Glomerular endothelial cell (primary cell): ENCODE measurements at places on chromosomes 12 and 14. TPM values are rescaled to one million over a fixed set of nuclear protein-coding genes. Genes with fewer than 3 reads are reported as not detected.

- no peak for DNase-seq
Observed at GRCh38 chr12:42217656-42218055, 20.4 kb downstream of the YAF2 start.

DNA sequence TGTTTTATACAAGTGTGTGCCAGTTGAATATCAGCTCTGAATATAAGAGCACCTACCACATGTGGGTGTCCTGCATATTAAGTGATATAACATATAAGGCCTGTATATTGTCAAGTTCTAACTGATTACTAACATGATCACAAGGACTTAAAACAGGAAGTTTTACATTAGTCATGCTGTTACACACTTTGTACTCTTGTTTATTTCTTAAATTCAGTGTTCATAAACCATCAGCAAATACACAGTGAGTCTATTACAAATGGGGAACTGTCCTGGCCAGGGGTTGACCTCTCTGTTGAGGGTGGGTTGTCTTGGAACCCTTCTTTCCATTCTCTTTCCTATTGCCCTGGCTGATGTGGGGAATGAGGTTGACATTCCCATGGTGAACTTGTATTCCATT lies 19.1 kb downstream of the HELB start:
- DNase-seq: no peak

- no peak for DNase-seq
Observed at GRCh38 chr12:132014915-132015280, 65.2 kb downstream of the EP400 start.

DNA sequence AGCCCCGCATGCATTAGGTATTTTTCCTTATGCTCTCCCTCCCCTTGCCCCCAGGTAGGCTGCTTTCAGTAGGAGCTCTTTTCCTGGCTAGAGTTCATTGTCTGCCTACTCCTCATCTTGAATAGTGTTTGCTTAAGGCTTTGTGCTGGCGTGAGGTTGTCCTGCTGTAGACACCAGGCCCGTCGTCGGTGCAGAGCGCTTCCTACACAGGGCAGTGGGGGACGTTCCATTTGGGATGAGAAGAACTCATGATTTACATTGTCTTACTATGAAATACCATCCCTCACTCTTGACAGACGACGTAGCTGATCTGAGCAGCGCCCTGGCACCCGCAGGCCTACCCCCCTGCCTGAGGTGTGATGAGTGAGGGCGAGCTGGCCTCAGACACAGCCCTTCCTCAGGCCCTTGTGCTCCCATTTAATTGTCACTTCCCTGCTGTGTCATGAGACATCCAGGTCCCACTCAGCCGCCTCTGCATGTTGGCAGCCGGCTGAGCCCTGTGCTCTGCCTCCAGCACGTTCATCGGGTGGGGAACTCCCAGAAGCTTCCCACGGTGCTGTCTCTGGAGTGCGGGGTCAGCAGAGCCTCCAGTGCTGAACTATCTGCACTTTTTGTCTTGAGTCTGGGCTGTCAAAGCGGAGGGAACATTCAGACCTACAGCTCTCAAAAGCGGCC lies 76.0 kb downstream of the WDR20 start:
- no peak for DNase-seq

DNA sequence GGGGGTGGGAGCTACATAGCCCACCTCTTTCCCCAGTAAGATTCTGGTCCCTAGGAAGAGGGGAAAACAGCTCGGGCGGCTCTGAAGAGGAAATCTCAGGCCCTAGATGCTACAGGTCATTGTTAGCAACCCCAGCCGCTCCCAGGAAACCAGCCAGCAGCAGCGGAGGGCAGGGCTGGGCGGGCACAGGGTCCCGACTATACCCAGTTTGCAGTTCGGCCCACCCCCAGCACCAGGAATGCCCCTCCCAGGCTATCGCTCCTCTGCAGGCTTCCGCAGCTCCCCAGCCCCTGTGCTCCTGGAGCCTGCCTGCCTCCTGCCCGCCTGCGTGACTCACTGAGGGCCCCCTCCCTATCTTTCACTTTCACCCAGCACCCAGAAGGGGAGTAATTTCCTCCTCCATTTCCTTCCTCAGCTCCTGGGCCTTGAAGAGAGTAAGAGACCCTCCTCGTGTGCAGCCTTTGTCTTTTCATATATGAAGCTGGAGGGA lies 27.2 kb upstream of the PNMA1 start:
- no peak for DNase-seq

DNA sequence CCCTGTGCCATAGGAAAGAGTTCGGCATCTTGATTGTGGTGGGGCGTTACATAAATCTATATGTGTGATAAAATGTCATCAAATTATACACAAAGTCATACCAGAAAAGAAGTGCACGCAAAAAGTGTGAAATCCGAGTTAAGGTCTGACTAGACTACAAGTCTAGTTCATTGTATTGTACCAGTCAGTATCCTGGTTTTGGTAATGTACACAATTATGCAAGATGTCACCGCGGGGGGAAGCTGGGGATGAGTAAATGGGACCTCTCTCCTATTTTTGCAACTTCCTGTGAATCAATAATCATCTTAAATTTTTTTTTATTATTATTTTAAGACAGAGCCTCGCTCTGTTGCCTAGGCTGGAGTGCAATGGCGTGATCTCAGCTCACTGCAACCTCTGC lies 43.2 kb upstream of the BCL11B start:
- DNase-seq: no peak

- no peak for DNase-seq
Observed at GRCh38 chr12:7016958-7017571, 1.2 kb downstream of the LPCAT3 start.

DNA sequence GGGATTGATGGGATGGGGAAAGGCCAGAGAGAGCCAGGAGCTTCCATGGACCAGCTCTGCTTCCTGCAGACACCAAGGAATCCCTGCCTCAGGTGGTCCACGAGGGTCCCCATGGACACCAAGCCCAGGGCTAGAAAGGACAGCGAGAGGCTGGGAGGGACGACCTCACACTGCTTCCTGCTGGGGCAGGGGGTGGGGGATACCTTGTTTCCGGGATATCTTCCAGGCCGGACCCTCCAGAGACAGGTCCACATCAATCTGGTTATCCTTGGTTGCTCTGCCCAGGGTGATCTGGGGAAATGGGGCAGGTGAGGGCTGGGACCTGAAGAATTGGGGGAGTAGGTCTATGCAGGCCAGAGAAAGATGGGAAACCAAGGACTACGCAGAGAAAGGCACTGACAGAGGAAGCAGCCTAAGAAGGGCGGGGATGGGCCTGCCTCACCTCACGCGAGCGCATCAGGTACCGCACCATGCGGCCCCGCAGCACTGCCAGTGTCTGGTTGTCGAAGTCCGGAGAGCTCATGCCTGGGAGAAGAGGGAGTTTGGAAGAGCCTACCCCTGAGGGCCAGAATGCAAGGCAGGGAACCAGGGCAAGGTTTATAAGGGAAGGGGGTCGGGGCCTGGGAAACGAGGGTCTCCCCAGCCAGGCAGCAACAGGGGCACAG lies 8.8 kb downstream of the MCRS1 start:
- DNase-seq: no peak

- DNase-seq: no peak
Observed at GRCh38 chr12:109718390-109718789, 4.8 kb downstream of the FAM222A start.

DNA sequence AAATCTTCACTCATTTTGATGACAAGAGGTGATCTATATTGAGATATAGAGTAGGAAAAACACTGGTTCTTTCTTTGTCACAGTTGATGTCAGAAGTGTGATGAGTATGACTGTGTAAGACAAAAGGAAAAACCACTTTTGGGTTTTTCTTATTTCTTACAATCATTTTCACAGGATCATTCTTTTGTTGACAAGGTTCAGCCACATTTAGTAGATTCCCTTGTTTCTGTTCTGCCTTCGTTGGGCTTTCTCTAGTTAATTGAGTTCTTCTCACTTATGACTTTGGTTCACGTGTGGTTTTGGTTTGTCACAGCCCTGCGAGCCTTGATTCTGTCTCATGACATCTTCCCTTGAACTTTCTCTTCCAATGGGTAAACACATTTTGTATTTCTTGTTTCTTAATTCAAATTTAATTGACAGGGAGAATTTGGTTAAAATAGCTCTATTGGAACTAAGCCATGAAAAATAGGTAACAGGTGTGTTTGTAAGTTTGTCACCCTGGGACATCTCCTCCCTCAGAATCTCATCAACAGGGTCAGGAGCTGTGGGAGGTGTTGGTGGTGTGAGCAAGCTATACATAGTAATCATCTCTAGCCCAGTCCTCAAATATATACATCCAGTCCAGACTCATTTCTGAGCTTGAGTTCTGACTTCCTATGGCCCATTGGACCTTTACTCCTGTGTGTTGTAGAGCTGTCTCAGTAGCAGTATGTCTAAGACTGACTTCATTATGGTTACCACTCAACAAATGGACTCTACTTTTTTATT lies 255.3 kb downstream of the BMP4 start:
- DNase-seq: no peak

- DNase-seq: no peak
Observed at GRCh38 chr14:93096691-93097322, 18.9 kb downstream of the ITPK1 start.

GRCh38 chr14:90969531-90970166 lies 90.8 kb downstream of the RPS6KA5 start:
- no peak for DNase-seq

DNA sequence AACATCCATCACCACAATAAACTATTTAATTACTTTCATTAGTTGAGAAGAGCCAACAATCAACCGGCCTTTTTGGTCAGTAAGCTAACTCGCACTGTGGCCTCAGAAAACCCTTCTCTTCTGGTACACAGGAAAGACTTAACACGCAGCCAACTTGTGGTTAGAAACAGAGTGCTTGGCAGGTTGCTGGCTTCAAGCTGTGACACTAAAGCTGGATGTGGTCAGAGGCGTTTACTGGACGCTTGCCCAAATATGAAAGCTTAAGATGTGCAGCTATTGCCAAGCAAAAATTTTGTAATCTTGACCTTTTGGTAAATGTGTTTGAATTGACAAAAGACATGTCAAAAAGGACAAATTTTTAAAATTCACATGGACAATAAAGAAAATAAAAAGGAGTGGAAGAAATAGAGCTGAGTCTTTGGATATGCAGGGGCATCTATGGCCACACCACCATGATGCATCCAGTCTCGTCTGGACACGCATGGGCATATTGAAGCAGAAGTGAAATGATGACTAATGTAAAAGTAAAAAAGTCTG lies 2.6 kb upstream of the KLRK1 start:
- DNase-seq: no peak

NXPH4 gene
- total RNA-seq: 0.05 and 2.5 TPM in 2 replicates

FAM181A gene
- not detected in 2 replicates for total RNA-seq

PMCH gene
- not detected in 2 replicates for total RNA-seq

NUBPL gene
- 7.6 and 13.1 TPM in 2 replicates for total RNA-seq
